ENCODE measurements at places on chromosomes 1 and 21.

GRCh38 chr1:173477286-173478093, at the start of gene PRDX6:
Gene PRDX6, plus strand, starts transcription at chr1:173477335. Its CDS starts 63 bp downstream, at chr1:173477398.
- DNase-seq = no peak

DNA sequence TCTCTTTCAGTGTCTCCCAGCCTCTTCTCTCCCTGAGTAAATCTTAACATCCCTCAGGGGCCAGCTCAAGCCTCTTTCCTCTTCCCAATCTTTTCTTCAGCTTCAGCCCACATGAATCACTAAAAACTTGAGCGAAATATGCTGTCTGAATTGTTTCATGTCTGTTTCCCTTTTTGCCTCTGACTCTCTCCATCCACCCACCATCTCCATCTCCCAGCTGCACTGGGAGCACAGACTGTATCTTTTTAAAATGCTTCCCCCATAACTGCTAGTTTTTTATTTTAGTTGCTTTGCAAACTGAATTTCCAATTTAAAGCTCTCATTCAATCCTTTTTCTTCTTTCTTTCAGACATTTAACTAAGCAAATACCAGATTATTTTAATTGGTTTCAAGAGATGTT, 3.0 kb upstream of the AHCTF1 start:
- DNase-seq = no peak

DNA sequence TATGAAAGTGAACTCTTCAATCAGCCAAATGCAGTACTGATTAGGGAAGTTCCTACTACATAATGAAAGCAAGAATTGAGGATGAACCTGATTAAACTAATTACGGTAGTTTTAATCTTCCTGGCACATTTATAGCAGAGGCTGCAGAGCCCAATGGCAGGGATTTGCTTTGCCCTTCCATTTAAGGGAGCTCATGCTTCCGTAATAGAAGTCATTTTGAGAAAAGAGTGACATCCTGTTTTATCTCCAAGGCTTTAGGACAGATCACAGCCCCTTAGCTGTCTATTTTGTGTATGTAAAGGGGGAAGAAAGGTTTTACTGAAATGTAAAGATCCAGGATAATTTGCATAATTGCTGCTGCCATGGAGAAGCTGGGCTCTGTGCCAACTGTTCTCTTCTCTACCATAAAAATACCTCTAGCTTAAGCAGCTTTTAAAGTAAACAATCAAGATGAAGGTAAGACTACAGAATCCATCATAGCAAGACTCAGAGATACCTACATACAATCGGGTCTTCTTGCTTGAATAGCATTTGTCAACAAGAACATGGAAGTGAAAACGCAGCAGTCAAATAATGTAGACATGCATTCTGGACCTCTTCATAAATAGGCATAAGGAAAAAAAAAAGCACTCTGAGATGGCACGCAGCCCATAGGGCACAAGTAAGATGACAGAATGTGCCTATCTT, 62.5 kb downstream of the ASH1L start:
- no peak for DNase-seq

- DNase-seq = no peak
Observed at GRCh38 chr1:221286399-221286798, 407.2 kb downstream of the HLX start.

DNA sequence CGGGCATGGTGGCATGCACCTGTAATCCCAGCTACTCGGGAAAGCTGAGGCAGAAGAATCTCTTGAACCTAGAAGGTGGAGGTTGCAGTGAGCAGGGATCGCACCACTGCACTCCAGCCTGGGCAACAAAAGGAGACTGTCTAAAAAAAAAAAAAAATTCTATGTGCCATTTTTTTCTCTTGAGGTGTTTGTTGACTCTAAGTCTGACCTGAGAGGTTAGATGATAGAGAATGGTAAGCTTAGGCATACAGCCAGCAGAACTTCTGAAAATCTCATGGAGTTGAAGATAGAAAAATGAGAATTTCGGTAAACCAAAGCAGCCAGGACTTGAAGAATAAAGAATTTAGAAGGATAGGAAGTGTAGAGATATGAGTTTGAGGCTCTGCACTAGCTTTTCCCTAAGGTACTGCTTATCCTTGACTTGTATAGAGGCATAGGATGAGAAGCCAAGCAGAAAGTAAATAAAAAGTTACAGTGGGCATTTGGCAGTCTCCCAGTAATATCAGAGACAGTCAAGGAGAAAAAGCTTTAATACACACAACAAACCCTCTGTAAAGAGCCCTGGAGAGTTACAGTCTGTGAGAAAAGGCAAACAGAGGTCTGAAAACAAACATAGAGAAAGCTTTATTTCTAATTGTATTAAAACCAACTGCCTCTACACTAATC, 24.3 kb downstream of the F13B start:
- no peak for DNase-seq

GRCh38 chr21:32135401-32136363, 143.2 kb downstream of the MIS18A start:
- no peak for DNase-seq

- no peak for DNase-seq
Observed at GRCh38 chr1:85274969-85275453, 1.4 kb downstream of the BCL10 start.

DNA sequence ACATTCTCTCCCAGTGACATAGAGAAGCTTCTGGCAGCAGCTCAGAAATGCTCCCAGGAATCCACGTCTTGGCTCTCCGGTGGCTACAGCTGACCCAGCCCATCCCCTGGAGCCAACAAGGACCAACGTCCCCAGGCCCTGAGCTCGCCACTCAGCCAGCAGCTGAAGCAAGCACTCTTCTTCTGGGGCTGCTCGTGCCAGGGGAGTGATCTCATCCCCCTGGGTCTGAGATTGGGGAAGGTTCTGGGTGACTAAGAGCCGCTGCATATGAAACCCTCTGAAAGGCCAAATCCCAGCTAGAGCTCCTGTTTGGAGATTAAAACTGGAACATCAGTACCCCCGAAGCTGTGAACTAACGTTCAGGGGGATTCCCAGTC, 487.9 kb downstream of the NPHP4 start:
- DNase-seq = no peak

- DNase-seq = no peak
Observed at GRCh38 chr1:43973981-43974442, 748 bp upstream of the ATP6V0B start.

DNA sequence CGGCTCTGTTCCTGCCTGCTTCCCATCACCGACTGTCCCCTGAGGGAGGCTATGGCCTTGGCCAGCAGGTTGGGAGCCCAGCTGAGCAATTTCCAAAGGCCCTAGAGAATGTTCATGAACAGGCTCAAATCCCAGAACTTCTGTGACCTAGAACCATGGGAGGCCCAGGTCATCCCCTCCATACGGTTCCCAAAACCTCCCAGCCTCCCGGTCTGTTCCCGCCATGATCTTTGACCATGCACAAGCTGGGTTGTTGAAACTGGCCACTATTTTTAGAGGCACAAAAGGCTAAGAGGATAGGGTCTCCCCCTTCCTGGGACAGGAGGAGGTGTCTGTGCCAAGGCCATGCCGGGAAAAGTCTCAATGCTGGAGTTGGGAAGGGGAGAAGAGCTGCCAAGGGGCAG, 27.5 kb downstream of the EPHA2 start:
- DNase-seq = no peak

DNA sequence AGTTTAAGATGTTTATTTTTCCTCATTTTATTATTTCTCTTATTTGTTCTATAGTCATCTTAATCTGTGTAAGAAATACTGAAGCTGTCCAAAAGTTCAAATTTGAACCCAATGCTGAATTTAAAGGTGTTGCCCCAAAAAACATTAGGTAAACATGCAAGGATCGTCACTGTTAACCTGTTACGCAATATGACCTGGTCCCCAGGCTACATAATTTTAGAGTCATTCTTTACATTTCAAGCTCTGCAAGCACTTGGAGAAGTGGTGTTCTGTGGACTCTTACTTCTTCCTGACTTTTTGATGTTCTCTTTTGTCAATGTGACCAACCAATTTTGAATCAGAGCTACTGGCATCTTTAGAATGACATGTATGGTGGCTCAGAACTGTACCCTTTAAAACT, 106.0 kb downstream of the CLIC6 start:
- no peak for DNase-seq

GRCh38 chr1:236472850-236473788, 50.7 kb upstream of the LGALS8 start:
- no peak for DNase-seq

DNA sequence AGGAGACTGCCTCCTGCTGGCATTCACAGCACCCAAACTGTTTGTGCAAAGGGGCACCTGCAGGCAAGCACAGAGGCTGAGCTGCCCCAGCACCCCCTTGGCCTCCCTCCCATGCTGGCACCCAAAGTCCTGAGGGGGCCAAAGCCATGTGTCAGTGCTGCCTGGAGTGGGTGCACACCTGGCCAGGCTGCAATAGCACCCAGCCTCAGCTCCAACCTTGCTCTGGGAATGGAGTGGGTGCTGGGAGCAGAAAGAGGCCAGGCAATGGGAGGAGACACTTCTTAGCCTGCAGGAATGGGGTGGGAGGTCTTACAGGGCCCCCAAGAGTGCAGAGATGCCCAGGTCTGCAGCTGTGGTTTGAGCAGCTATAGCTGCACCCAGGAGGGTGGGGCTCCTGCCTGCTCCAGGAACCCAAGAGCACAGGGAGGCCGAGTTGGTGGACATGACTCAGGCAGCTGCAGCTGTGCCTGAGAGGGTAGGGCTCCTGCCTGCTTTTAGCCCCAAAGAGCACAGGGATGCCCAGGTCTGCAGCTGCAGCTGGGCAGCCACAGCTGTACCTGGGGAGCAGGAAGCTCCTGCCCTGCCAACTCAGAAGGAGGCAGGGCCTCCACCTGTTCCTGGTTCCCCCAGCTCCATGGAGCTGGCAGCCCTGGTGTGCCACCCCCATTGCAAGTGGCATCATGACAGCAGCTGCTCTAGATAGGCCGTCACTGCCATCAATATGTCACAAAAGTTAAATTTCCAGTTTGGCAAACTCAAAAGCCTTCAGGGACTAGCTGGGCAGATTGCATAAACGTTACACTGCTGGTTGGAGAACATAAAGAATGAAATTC, 5.3 kb upstream of the CHD1L start:
- no peak for DNase-seq

DNA sequence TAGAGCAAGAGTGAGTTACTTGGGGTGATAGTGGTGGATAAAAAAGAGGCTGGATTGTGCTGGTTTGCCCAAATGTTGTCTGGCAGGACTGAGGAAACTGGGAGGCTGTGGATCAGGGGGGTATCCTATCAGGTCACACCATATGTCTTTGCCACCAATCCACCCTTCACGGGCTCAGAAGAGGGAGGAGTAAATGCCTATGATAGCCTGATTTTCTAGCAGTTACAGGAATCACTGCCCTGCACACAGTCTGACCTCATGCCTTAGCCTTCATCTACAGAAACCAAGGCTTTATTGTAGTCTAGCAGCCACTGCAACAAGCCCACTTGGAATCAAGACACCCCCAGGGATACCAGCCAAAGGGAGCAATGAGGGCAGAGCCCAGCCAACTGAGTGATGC, 51.8 kb downstream of the ATP1A1 start:
- no peak for DNase-seq

DNA sequence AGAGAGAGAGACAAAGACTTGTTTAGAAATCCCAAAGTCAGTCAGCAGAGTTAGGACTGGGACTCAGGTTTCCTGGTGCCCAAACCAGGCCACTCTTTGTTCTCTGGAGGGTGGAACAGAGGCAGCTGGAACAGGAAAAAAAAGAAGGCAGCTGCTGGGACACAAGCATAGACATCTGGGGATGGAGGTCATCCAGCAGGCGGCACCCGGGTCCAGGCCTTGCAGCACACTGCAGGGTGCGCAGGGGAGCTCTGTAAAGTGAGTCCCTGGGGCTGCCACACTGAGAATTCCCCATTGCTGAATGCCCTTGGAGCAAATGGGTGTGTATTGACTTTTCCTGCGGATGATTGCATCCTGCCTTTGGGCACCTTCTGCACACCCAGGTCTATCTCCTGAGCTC, 222.9 kb upstream of the CSF3R start:
- DNase-seq = no peak

GRCh38 chr1:81414488-81415015, 386.2 kb upstream of the ADGRL2 start:
- DNase-seq = peak; percentile 3

DNA sequence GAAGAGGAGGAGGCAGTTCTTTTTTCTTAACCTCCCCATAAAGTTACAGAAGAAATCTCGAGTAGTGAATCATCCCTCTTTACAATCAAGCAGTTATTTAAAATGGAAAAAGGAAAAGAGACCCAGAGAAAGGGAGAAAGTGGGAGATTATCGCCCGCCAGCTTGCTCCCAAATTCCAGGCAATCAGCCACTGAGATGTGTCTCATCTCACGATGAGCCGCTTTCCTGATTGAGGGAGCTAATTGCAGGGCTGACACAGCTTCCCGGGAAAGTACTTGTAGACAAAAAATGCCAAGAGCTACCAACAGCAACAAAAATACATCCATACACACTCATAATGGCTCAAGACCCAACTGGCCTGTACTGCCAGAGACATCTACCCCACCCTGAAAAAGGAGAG, 191.6 kb upstream of the ZC3H12A start:
- no peak for DNase-seq

DNA sequence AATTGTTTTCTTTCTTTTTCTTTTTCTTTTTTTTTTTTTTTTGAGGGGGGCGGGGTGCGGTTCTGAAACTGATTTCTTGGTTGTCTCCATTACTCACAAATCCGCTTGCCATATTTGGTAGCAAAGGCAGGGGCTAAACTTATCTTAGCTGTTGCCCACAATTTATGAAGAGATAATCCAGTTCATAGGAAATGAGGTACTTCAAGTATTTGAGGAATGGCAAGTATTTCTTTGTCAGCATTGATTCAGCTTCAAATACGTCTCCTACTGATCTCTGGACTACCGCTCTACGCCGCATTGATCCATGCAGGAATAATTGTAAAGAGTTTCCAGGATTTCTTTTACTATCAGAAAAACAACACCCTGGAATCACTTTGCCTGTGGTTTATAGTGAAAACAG, 289.2 kb upstream of the DPYD start:
- DNase-seq = no peak

GRCh38 chr1:18760156-18760555, 99.3 kb downstream of the TAS1R2 start:
- no peak for DNase-seq

GRCh38 chr1:94819945-94820746, at the start of gene SLC44A3:
Gene SLC44A3, plus strand, starts transcription at chr1:94820357. Its CDS starts 95 bp downstream, at chr1:94820452.
- peak; percentile 53 for DNase-seq

- DNase-seq = no peak
Observed at GRCh38 chr1:61120998-61121397, 38.6 kb downstream of the NFIA start.

DNA sequence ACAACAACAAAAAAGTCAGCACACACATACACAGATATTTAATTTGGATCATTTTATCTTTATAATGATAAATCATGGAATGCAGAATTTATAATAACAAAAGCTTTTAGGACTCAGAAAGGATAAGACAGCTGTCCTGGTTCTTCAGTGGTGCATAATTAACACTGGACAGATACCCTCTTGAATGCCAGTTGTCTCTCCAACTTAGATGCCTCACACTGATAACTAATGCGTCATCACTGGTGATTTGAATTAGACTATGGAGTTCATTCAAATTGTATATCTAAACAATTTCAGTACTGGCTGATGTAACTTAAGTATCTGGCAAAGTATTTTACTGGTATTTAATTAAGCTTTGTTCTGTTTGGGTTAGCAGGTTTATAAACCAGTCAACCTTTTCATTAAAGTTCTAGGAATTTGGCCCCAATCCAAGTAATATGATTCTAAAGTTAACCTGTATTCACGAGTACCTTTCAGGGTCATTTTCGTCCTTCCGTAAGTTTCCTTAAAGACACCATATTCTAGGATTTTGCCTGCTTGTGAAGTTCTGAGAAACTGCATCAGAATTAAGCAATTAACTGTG, 1199.5 kb upstream of the TMPRSS15 start:
- DNase-seq = no peak

GRCh38 chr1:58922302-58923089, 138.6 kb upstream of the JUN start:
- no peak for DNase-seq

Data from frontal cortex (tissue), 4 donors.